Stimulated activated CD4-positive, alpha-beta T cell treated with anti-CD3 and anti-CD28 coated beads, Interleukin-2, amount 100 ng/mL, for 48 hours (primary cell): ENCODE measurements at places on chromosomes 3 and 15.

DNA sequence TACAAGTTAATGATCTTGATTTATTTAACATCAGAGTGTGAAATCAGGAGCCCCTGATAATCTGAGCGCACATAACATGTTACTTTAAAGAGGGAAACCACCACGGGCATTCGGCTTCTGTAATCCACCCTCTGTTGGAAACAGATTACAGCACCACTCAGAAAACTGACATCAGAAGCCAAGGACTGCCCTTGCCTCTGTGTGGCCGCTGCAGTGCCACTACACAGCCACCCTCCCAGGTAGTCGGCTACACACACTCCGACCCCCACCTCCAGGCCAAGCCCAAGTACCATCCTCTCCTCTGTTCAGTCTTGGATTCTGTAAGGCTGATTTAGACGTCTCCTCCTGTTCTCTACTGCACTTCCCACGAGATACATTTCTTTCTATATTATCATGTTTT is 251.7 kb downstream of the GABRB3 start:
- no peak for DNase-seq

GRCh38 chr3:103167850-103168249 is 733.0 kb downstream of the ZPLD1 start:
- no peak for DNase-seq

GRCh38 chr3:18245721-18246120 is 179.4 kb downstream of the SATB1 start:
- no peak for DNase-seq

GRCh38 chr3:82636177-82636576 is 874.7 kb upstream of the GBE1 start:
- no peak for DNase-seq

DNA sequence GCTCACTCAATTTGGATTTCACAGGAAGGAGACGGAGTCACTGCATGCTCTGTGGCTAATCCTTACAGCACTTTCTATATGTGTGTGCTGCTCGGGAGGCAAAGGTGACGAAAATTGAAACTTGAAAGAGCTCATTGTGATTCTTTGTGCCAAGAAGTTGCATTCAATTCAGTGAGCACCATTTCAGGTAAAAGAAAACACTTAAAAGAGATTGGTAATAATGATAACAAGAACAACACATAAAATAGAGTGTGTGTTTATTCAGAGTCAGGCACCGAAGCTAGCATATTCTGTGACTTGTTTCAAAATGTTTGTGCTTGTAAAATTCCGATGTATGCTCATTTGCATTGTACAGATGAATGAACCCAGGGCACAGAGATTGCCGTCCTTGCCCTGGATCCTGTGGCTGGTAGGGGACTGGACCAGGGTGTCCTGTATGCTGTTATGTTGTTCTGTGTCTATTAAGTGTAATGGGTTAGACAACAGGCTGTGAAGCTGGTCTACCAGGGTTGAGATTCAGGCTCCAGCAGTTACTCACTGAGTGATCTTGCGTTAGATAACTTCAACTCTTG is 193.3 kb upstream of the PROK2 start:
- no peak for DNase-seq

DNA sequence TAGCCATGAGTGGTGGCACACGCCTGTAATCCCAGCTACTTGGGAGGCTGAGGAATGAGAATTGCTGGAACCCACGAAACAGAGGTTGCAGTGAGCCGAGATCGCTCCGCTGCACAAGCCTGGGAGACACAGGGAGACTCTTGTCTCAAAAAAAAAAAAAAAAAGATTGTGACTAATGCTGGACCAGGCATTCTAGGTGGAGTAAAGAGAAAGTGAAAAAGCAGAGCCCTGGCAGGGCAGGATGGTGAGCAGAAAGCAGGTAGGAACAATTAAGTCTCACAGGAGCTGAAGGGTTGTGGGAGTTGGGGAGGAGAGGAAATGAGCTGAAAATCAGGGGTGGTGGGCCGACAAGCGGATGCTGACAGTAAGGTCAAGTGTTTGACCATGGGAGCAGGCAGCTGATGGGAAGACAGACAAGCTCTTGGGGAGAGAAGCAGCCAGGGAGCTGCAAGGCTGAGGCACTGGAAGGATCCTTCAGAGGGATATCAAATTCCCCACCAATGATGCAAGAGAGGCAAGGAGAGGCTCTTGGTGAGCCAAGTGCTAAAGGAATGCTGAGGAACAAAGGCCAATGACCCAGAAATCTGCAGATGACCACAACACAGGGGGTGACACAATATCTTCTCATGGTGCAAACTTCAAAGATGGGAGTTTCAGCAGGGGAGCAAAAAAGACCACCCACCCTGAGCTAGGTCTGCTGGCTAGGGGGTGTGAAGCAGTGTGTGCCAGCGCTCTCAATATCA is 251.1 kb downstream of the ULK4 start:
- no peak for DNase-seq

- no peak for DNase-seq
These were observed 45.7 kb downstream of the GSK3B start for GRCh38 chr3:120048355-120049041.

DNA sequence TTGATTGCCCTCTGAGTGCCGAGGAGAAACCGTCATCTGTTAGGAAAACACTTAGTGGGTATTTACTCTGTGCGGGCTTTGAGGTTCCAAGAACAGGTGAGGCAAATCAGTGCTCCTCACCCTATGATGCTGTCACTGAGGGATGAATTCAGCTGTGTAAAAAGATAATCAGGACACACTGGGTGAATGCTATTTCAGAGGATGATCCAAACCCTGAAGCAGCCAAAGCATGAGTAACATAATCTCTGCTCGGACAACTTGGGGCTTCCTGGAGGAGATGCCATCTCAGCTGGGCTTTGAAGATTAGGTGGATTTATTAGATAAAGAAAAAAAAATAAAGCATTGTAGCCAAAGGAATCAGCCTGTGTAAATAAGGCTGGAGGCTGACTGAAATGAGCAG is 10.5 kb upstream of the GADL1 start:
- no peak for DNase-seq

DNA sequence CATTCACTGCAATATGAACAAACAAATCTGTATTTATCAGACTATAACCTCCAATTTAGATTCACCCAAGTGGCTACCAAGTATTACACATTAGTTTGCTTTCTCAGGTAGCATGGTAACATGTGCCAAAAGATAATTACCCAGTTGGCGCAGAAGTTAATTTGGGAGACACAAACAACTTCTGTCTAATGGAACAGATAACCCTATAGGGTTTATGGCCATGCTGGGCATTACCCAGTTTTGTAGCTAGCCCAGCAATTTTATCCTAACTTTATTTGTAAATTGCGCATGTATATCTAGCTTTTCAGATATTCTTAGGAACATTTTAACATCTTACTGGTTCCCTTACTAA is 780 bp downstream of the RPL22L1 start:
- DNase-seq, result no peak

DNA sequence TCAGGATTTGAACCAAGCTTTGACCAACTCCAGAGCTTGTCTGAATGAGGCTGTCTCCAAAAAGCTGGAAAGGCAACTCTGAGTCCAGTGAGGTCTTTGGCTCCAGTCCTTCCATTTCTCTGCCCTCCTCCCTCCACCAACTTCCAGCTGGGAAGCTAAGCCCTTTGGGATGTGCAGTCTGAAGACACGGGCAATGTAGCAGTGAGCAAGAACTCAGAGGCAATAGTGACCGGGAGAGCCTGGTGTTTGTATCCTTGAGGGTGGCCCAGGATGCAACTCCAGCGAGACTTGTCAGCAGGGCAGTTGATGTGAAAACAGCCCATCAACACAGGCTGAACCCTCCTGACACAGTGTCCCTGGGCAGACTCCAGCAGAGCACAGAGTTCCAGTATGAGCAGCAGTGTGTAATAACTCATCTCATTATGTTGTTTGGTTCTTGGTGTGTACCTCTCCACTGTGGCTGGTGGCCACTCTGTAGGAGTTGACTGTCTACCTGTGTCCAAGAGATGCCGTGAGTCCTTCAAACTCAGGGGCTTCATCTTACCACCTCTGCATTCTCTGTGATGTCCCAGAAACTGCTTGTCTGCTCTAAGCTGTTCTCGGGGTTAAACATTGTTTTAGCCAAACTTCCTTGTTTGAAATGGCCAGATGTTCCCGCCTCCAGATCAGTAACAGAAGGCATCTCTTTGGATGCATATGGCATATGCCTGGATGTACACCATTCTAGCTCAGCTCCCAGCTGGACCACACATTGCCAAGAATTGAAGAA is 6.6 kb downstream of the CDCP1 start:
- no peak for DNase-seq

- DNase-seq, result no peak
These were observed 44.5 kb downstream of the SLC24A1 start for GRCh38 chr15:65666257-65666656.

- DNase-seq, result no peak
These were observed 22.1 kb upstream of the TOP2B start for GRCh38 chr3:25686766-25687165.

DNA sequence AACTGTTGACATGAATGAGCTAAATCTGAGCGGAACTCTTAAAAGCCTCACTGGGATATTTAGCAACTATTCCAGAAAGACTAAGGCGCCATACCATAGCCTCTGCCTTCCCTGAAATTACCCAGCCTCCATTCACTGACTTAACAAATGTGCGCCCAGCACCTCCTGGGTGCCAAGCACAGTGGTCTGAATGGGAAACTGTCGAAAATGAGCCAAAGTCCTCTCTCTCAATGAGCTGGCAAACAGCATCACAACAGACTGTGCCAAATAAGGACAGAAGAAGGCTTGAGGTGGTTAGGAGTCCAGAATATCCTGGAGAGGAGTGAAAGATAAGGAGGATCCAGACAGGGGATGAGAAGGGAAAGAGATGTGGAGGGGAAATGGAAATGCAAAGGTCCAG is 332.4 kb downstream of the MAGI1 start:
- DNase-seq, result no peak

DNA sequence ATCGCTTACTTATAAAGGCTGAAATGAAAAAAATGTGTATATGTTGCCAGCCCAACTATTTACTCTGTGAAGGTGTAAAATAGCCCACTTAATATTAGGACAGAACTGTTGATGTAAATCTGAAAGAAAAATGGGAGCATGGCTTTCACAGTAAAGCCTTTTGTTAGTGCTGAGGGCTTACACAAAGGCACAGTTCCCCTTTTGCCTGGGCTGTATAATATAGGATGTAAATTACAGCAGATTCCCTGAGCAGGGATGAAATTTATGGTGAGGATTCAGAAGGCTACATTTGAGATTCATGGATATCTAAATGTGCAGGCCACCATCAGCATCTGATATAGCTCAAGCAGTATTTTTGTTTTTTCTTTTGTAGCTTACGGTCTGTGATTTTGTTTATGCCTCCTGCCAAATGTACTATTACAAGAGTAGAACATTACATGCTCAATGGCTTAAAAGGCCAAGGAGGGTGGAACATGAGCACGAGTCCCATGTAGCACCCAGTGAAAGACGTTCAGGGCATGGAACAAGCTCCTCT is 109.1 kb upstream of the ATP10A start:
- no peak for DNase-seq

GRCh38 chr15:34241376-34242330 is 16.8 kb downstream of the EMC4 start:
- no peak for DNase-seq

GRCh38 chr3:178063461-178063860 is 472.8 kb upstream of the KCNMB2 start:
- no peak for DNase-seq

- no peak for DNase-seq
These were observed 513.3 kb upstream of the CFAP20DC start for GRCh38 chr3:59563072-59563605.

GRCh38 chr3:65338571-65338970 is 650.8 kb upstream of the ADAMTS9 start:
- DNase-seq, result no peak

DNA sequence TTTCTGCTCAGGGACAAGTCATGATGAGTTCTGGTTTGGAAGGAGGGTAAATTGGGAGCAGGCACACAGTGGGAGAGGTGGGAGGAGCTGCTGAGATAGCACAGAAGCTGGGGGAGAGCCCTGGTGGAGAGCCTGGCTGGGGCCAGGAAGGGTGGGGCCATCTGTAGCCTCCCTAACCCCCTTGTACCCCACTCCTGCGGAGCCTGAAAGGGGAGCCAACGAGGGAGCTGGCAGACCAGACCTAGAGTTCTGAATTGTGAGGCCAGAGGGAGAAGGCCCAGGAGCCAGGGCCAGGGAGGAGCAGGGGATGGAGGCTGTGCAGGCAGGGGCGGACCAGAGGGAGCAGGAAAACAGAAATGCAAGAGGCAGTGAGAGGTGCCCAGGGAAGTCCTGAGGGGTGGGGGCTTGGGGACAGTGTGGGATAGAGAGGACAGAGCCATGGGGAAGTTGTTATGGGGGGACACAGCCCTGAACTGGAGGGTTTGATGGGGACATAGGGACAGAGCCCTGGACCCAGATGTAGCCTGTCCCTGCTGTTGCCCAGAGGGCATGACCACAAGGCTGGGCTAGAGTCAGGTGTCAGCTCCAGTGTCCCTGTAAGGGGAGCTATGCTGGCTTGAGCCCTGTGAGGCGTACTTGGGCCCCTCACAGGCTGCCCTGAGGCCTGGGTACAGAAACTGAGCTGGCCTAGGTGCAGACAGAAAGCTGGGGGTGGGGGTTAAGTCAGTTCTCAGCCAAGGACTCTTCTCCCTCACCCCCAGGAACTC is 1.2 kb downstream of the TMIE start:
- no peak for DNase-seq

DNA sequence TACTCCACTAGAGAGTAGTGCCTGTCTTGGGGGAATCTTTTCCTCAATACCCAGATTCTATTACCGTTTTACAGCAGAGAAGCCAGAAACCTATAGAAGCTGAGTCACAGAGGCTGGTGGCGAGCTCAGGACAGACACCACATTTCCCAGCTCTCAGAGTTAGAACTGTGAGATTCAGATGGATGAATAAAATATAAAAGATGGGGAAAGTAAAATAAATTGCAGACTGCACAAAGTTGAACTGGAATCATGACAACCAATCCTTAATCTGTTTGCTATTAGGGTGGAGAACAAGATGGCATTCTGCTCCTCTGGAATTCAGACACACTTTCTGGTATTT is 40.5 kb upstream of the CMSS1 start:
- no peak for DNase-seq

DNA sequence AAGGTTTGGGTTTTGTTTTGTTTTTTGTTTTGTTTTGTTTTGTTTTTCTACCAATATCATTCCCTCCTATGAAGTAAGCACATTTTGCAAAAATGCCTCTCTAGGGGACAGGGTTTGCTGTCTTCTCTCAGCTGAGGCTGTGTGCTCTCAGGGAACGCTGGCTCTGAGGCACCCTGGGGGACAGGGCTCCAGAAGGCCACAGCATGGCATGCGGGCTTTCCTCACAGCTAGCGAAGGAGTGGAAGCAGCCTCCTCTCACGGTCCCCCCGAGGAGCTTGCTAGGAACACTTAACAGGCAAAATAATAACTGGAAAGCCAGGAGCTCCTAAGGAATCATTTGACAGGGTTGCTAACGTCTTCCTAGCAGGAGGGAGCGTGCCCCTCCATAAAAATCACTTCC is 227.7 kb upstream of the ST8SIA2 start:
- DNase-seq, result no peak

- no peak for DNase-seq
These were observed 4.4 kb downstream of the MTMR14 start for GRCh38 chr3:9653565-9654248.
